ENCODE measurements at places on chromosomes 1 and 21. TPM values are rescaled to one million over a fixed set of nuclear protein-coding genes. Genes with fewer than 3 reads are reported as not detected.

NOTCH2 gene
- total RNA-seq, result 79.6 TPM

SLFNL1 gene
- 0.11 TPM for total RNA-seq

KRTAP10-3 gene
- total RNA-seq, result not detected

LRRN2 gene
- not detected for total RNA-seq

S100A2 gene
- 7.8 TPM for total RNA-seq

RNU1-3 gene
- 1,722 TPM for total RNA-seq

REN gene
- total RNA-seq, result not detected

DYNLT5 gene
- not detected for total RNA-seq

LCE1D gene
- not detected for total RNA-seq

SNX7 gene
- 0.84 TPM for total RNA-seq

LENEP gene
- 0.66 TPM for total RNA-seq

RXFP4 gene
- total RNA-seq, result not detected

OR2L3 gene
- not detected for total RNA-seq

PLA2G2D gene
- not detected for total RNA-seq

KCND3 gene
- total RNA-seq, result not detected

CACNA1E gene
- total RNA-seq, result 0.02 TPM

GLMN gene
- 29.6 TPM for total RNA-seq

TCHHL1 gene
- total RNA-seq, result not detected

LAPTM5 gene
- total RNA-seq, result 248 TPM

CNIH3 gene
- 1.8 TPM for total RNA-seq

SLC9C2 gene
- total RNA-seq, result not detected

SLAMF1 gene
- total RNA-seq, result 96.3 TPM

CAP1 gene
- total RNA-seq, result 578 TPM

CHIA gene
- total RNA-seq, result 0.25 TPM

E2F2 gene
- 19.3 TPM for total RNA-seq

FCRL6 gene
- total RNA-seq, result not detected

TSPAN1 gene
- not detected for total RNA-seq

IFI44 gene
- 13.0 TPM for total RNA-seq

Data from activated naive CD4-positive, alpha-beta T cell treated with anti-CD3 and anti-CD28 coated beads, Interleukin-2, amount 50 U/mL, for 72 hours (primary cell).